ENCODE measurements at places on chromosomes 11 and 22.

GRCh38 chr11:13289081-13289480, 11.5 kb downstream of the BMAL1 start:
- DNase-seq = no peak

- DNase-seq = peak; percentile 47
Observed at GRCh38 chr22:22720201-22720723, 75.8 kb downstream of the GGTLC2 start.

DNA sequence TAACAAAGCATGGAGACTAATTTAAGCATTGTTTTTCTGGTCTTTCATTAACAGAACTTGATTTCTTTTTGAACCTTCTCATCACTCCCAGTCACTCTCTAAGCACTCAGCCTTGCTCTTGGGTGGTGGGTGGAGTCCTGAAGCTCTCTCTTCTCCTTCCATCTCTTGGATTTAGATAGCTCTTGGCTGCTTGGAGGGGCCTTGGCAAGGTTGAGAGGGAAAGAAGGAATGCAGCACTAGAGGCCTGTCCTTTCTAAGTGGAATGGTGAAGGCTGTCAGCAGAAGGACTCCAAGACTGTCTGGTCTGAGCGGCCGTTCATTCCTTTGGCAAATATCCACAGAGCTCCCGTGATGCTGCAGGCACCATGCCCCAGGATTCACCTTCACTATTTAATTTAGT, 168.6 kb upstream of the E2F8 start:
- DNase-seq = no peak

- no peak for DNase-seq
Observed at GRCh38 chr22:49620666-49621065, 207.0 kb downstream of the BRD1 start.

- no peak for DNase-seq
Observed at GRCh38 chr11:74639533-74639932, 47.2 kb downstream of the POLD3 start.

DNA sequence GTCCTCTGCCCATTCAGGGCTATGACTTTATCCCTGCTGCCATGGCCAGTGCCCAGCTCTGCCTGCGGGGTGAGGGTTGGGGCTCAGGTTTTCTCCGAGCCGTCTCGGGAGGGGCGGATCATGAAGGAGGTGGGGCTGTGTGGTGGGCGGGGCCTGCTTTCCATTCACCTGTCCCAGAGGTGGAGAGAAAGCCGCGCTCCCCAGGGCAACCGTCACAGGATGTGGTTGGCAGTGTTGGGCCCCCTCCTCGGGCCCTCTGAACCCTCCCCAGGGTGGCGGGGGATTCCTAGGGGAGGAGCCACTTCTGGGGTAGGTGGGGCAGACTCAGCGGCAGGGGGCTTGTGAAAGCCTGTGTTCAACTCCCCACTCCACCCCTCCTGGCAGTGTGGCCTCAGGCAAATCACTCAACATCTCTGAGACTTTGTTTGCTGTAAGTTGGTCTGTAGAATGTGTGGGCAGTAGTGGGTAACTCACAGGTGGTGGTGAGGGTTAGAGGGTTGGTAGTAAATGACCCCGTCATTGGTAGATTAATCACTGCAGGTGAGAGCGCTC, 50.3 kb downstream of the CD6 start:
- DNase-seq = peak; percentile 91

DNA sequence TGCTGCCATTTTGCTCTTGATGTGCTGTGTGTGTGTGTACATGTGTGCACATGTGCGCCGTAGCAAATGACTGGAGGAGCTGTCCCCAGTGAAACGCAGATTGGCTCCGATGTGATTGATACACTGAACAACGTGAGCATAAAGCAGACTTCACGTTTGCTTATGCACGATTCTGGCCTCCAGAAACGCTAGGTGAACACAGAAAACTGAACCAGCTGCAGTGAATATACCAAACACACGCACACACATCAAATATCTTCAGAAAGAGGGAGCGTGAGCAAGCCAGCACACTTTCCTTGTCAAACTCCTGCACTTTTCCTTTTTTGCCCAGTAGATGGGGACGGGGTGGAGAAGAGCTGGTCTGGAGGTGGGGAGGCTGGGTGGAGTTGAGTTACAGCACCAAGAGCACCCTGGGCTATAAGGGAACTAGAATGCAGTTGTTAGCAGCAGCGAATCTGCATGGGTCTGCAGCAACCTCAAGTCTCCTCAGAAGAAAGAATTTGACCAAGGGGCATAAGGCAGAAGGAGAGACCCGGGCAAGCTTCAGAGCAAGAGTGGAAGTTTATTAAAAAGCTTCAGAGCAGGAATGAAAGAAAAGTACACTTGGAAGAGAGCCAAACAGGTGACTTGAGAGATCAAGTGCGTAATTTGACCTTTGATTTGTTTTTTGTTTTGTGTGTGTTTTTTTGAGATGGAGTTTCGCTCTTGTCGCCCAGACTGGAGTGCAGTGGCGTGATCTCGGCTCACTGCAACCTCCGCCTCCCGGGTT, 77.8 kb upstream of the CADM1 start:
- no peak for DNase-seq

GRCh38 chr11:61545341-61545740, 35.5 kb downstream of the SYT7 start:
- DNase-seq = no peak

DNA sequence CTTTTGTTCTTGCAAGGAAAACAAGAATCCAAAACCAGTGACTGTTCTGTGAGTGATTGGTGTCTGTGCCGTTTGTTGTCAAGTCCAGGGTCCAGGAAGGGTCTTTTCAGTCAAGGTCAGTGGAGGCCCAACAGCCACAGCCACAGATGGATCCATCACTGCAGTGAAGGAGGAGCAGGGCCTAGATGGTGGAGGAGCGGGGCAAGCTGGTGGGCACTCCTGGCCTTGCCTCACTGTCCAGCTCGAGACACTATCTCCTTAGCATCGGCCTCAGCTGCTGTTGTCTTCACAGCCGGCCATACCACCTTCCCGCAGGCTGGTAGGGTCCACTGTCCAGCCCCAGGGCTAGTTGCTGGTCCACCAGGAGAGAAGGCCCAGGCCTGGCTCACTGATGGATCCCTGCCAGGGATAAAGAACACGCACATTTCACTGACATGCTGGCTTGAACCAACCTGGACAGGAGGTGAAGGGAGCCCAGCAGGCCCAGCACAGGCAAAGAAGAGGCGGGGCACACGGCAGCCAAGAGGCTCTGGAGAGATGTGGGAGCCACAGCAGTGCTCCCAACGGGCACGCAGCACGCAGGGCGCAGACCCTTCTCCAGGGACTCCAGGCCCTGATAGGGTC, 15.2 kb downstream of the POLR3H start:
- no peak for DNase-seq

DNA sequence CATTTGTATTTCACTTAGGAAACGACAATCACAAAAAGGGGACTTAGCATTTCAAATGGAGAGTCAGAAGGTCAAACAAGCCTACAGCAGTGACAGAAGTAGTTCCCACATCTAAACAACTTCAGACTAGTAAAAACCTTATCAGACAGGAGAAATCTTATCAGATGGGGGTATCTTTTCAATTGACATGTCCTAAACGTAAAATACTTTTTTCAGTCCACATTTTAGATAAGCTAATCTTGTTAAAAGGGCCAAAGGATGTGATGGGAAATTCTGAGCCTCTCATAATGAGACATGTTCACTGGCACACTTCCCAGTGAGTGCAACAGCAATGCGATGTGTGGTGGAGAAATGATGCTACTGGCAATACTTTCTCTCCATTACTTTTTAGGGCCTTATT, 2.4 kb downstream of the MAPK1 start:
- peak; percentile 51 for DNase-seq

DNA sequence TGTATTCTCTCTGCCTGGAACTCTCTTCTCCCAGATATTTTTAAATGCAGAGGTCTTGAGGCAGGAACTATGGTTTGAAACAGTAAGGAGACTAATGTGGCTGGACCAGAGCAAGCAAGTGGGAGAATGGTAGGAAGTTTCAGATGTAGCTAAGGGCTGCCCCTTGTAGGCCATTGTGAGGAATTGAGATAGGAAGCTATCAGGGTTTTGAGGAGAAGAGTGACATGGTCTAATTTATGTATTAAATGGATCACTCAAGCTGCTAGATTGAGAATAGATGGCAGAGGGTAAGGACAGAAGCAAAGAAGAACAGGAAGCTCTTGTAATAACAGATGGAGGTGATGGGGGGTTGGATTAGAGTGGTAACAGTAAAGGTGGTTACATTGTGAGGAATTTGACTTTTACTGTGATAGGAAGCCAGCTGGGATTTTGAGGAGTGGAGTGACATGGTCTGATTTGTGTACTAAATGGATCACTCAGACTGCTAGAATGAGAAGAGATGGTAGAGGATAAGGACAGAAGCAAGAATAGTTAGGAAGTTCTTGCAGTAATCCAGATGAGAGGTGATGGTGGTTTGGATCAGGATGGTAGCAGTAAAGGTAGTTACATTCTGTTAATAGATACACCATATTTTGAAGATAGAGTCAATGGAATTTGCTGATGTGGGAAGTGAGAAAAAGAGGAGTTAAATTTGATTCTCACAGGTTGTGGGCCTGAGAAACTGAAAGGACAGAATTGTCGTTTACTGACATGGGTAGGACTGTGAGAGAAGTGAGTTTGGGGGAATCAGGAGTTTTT, 63.0 kb downstream of the HIPK3 start:
- DNase-seq = no peak

DNA sequence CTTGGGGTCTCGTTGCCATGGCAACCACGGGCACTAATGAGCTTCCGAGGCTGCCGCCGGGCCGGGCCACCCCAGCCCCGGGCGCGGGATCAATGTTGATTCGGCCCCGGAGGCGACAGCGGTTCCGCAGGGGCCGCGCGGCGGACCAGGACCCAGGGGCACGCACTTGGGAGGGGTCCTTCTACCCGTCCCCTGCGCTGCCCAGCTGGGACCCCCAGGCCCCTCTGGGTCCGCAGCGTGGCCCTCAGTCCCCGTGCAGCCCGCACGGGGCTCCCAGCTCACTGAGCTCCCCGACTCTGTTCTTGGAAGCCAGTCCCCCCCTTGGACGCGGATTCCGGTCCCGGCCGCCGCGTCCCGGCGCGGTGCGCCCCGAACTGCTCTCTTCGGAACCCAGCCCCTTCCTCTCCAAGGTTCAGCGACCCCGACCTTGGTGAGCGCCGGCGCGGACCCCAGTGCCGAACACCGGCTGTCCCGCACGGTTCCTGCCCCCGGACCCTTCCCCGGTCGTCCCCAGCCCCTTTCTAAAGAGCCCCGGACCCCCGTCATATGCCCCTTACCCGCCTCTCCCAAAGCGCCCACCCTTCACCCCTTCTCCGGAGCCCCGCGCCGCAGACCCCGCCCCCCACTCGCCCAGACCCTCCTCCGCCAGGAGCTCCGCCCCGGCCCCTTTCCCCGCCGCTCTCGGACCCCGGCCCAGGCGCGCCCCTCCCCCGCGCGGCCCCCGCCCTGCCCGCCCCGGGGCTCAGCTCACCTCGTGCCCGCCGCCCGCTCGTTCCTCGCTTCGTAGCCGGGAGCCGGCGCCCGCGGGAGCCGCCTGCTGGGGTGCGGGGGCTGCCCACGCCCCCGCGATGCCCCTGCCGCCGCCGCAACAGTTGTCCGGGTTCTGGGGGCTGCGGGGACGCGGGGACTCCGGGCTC, 18.3 kb upstream of the SHISAL1 start:
- DNase-seq = no peak

GRCh38 chr11:7501894-7502293, 11.9 kb upstream of the PPFIBP2 start:
- DNase-seq = no peak

- DNase-seq = no peak
Observed at GRCh38 chr22:31179345-31179744, 19.4 kb downstream of the RNF185 start.

GRCh38 chr11:62450543-62451240, 31.9 kb downstream of the SCGB1A1 start:
- DNase-seq = no peak

GRCh38 chr11:69157156-69157821, 1.6 kb downstream of the SMIM38 start:
- no peak for DNase-seq

DNA sequence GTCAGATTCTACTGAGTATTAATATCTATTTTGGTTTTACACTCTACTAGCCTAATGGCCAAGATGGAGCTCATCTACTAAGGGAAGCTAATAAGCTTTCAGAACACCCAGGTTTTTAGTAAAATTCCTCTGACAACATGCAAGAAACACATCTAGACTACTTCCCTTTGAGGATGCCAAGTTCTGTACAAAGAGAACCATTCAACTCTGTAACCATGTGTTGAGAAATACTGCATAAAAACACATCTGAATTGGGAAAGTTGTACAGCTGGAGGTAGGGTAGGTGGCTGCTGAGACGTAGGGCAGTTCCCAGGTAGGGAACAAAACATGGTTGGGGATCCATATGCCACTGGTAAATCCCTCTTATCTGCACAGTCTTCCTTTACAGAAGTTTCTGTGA, 66.2 kb downstream of the SC5D start:
- no peak for DNase-seq

- no peak for DNase-seq
Observed at GRCh38 chr22:49349181-49349835, 478.4 kb downstream of the BRD1 start.

GRCh38 chr11:85826116-85826855, 15.3 kb upstream of the SYTL2 start:
- no peak for DNase-seq

DNA sequence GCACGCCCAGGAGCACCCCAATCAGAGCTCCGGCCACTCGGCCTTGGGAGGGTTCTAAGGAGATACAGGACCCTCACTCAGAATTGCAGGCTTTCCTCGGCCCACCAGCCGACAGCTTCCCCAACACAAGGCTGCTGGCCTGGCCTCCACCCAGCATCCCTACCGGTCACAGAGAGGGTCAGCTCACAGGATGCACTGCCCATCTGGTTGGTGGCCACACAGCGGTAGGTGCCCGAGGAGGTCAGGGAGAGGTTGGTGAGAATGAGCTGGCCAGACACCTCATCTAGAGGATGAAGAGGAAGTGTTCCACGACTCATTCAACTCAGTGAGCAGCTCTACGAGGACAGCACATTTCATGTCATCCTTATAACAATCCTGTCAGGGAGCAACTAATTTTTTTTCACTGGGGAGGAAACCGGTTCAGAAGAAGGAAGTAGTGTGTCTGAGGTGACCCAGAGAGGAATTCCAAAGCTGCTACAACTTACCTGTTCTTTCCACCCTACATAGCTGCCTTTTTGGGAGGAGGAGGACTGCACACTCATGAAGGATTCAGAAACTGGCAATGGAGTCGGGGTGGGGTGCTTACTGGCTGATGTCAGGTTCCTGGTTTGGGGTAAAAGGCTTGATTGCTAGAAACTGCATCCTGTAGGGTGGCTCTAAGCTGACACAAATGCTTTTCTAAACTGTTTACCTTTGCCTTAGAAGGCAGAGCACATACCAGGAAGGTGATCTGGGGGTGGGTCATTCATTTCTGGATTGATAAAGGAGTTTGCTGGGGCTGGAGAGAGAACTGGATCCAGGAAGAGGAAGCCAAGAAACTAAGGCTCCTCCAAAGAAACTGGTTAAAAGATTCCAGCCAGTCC, 3.3 kb downstream of the VSIG2 start:
- DNase-seq = no peak

GRCh38 chr22:19234126-19234896, 55.8 kb upstream of the SLC25A1 start:
- DNase-seq = no peak

- no peak for DNase-seq
Observed at GRCh38 chr11:20114588-20114987, 45.7 kb downstream of the DBX1 start.

- no peak for DNase-seq
Observed at GRCh38 chr11:57356268-57356667, 18.1 kb downstream of the P2RX3 start.

GRCh38 chr11:88555829-88556202, 218.3 kb upstream of the CTSC start:
- DNase-seq = no peak

- no peak for DNase-seq
Observed at GRCh38 chr11:45993531-45994001, 71.1 kb downstream of the LARGE2 start.

All from activated CD4-positive, alpha-beta T cell treated with anti-CD3 and anti-CD28 coated beads, Interleukin-2, amount 50 U/mL, for 48 hours (primary cell).